ENCODE measurements at places on chromosomes 2 and 18.
A peak's percentile ranks its signal among the peaks of the same experiment; 100 is the strongest.

DNA sequence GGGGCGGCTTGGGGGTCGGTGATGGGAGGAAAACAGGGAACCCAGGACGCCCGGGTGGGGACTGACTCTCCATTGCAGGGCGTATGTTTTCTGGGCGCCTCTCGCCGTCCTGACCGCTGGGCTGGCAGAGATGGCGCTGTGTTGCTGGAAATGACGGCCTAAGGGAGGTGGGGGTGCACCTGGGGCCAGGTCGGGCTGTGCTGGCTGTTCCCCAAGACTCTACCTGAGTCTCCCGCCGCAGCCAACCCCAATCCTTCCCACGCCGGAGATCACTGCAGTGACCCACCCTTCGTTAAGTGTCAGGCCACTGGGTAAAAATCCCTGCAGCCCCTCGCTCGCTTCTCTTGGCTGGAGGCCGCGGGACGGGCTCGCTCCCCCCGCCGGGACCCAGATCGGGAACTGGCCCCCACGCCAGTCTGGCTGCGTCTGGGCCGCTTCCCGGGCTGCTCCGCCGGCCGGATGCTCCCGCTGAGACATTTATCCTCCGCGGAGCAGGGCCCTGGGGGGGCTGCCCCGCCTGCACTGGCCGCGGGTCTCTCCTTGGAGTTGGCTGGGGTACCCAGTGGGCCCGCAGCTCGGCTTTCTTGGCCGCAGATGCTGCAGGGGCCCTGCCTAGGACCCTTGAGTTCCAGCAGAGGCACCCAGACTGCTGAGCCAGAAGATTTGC lies 7.8 kb upstream of the ARMC9 start:
- DNase-seq = no peak

GRCh38 chr18:2953935-2954653 lies 58.9 kb downstream of the LPIN2 start:
- DNase-seq = no peak

GRCh38 chr2:8566774-8567468 lies 114.9 kb upstream of the ID2 start:
- DNase-seq = no peak

- no peak for DNase-seq
These were observed 131.5 kb downstream of the CCDC74A start for GRCh38 chr2:131659168-131659572.

GRCh38 chr18:25982961-25983360 lies 107.5 kb downstream of the SS18 start:
- no peak for DNase-seq

DNA sequence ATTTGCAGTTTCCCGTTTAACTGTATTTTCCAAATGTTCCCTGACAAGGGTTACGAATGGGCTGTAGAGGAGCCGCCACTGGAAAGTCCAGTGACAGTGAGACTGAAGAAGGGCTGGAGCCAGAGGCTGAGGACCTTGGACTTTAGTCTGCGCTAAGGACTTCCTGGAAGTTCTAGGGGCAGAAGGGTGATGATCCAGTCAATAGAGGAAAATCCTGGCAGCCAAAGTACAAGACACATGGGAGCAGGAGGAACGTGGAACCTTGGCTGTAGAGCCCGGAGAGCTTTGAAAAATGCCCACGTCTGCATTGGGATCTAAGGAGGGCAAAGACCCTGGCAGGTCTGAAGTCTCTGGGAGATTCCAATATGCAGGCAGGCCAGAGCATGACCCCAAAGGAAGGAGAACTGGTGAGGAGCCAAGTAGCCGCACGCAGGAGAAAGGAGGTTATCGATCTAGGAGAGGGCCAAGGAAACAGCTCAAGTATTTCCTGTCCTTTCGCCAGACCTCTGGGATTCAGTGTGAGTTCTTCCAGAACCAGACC lies 28.5 kb downstream of the MBP start:
- DNase-seq = peak; percentile 42

DNA sequence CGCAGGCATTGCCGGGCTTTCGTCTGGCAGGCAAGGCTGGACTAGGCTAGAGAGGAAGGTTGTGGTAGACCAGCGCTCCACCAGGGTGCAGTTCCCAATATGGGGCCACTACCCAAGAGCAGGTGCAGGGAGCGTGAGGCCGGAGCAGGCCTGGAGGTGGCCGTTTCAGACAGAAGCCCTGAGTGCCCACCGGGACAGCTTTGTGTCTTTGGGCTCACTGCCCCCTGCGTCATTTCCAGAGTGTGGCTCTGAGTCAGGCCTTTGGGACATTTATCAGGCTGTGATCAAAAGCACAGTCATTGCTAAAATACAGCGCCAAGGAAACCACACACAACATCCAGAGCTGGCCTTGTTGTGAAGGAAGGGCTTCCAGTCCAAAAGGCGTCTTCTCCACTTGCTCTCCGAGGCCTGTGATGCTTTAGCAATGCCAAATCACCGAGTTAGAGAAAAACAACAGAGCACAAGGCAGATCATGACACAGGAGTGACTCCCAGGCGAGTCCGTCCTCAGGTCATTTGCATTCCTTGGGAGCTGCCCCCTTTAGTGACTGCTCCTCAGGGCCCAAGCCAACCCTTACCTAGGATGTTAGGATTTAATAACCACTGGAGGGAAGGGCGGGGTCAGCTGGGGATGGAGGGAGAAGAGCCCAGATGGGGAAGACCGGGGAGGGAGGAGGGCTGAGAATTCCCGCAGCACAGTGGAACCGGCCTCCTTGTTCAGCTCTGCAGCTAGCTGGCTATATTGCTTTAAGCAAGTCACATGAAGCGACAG lies 42.3 kb downstream of the RFX8 start:
- DNase-seq = peak; percentile 62

Data from osteocyte (in vitro differentiated cells).